ENCODE measurements at places on chromosomes 5 and 9.

GRCh38 chr9:121939643-121940042 lies 153.5 kb downstream of the TTLL11 start:
- DNase-seq = no peak

DNA sequence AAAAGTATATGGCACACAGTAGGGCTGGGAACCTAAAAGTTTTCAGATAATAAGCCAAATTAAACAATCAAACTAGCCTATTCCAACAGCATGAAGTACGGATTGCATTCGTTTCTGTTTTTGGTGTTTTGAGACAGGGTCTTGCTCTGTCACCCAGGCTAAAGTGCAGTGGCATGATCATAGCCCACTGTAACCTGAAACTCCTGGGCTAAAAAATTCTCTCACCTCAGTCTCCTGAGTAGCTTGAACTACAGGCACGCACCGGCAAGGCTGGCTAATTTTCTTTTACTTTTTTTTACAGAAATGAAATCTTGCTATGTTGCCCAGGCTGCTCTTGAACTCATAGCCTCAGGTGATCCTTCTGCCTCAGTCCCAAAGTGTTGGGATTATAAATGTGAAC lies 5.2 kb downstream of the RFX3 start:
- no peak for DNase-seq

GRCh38 chr5:106956886-106957285 lies 713.9 kb downstream of the EFNA5 start:
- no peak for DNase-seq

DNA sequence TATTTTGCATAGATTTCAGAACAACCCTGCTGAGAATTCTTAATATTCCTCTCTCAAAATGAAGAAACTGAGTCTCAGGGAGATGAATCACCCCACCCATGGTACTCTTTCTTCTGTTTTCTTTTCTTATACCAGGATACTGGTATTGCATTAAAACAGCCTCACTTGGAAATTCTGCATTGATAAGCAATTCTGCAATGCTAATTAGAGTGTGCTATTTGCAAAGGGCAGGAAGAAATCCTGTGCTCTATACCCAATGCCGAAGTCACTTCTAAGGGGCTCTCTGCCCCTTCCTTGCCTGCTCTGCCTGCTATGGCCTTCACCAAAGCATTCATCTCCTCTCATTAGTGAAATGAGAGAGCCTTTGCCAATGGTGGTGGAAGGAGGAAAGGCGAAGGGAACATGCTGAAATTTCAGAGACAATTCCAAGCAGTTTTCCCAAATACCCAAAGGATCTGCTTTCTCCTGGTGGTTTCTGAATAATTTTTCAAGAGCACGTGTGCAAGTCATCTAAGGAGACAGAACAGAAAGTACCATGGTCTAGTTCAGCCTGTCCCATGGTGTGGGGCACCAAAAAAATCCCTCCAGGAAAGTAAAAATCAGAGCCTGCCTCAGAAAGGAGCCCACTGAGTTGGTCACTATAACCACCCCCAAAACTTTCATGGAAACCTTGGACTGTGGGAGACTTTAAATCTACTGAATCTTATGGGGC lies 156.5 kb downstream of the PAPPA start:
- DNase-seq = no peak

DNA sequence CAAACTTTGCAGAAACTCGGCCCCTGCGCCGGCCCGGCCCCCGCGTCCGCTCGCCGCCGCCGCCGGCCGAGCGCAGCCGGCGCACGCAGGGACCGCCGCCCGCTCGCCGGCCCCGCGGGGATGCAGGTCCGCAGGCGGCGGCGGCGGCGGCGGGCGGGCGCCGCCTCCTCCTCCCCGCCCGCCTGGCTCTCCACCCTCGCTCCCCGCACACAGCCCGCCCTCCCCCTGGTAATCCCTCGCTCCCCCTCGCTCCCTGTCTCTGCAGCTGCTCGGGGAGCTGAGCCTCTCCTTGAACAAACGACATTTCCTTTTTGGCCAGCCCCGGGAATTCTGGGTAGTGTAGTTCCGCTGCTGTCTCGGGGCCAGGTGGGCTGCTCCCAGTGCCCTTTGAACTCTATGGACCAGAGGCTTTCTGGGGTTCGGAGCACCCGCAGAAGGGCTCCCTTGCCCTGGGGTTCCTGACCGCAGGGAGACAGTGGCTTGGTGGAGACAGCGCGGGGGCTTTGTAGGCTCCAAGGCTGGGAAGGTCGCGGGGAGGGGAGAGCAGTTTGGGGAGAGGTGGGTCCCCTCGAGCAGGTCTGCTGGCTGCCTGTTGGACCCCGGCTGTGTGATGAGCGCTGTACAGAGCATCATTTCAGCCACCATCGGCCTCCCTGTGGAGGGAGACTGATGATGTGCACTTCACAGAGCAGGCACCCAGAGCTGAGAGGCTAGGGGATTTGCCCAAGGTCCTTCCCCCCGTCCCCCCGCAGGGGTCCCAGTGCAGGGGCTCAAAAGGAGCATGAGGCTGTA lies 1.8 kb upstream of the FAM78A start:
- DNase-seq = no peak

GRCh38 chr5:34490506-34491250 lies 165.4 kb upstream of the RAI14 start:
- DNase-seq = no peak
